CD4-positive, alpha-beta T cell treated with Interleukin-15 for 4 hours (primary cell): ENCODE measurements at places on chromosomes 5 and 9.
A peak's percentile ranks its signal among the peaks of the same experiment; 100 is the strongest.

DNA sequence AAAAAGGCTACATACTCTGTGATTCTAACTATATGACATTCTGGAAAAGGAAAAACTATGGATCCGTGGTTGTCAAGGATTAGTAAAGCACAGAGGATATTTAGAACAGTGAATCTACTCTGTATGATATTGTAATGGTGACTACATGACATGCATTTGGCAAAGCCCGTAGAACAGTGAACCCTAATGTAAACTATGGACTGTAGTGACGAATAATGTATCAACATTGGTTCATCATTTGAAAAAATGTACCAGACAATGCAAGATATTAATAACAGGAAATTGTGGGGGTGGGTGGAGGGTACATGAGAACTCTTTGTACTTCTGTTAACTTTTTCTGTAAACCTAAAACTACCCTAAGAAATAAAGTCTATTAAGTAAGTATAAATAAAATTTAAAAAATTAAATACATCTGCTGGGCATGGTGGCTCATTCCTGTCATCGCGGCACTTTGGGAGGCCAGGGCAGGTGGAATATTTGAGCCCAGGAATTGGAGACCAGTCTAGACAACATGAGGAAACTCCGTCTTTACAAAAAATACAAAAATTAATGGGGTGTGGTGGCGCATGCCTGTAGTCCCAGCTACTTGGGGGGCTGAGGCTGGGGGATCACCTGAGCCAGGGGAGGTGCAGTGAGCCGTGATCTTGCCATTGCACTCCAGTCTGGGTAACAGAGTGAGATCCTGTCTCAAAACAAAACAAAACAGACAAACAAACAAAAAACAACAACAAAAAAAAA, 101.7 kb upstream of the TBC1D2 start:
- DNase-seq, result no peak

DNA sequence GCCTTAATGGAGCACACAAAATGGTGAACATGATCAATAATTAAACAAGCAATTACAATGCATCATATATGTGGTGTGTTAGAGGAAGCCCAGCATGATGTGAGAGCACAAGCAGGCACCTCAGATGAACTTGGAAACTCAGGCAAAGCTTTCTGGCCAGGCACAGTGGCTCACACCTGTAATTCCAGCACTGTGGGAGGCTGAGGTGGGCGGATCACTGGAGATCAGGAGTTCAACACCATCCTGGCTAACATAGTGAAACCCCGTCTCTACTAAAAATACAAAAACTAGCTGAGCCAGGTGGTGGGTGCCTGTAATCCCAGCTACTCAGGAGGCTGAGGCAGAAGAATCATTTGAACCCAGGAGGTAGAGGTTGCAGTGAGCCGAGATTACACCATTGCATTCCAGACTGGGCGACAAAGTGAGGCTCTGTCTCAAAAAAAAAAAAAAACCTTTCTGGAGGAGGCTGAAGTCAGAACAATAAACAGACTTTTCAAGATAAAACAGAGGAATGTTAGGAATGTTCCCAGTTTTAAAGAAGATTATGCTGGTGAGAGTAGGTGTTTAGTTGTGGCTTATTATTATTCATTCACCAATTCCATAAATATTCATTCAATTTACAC, 159.4 kb downstream of the CEMIP2 start:
- no peak for DNase-seq

GRCh38 chr5:9370256-9370655, 175.6 kb downstream of the SEMA5A start:
- no peak for DNase-seq

DNA sequence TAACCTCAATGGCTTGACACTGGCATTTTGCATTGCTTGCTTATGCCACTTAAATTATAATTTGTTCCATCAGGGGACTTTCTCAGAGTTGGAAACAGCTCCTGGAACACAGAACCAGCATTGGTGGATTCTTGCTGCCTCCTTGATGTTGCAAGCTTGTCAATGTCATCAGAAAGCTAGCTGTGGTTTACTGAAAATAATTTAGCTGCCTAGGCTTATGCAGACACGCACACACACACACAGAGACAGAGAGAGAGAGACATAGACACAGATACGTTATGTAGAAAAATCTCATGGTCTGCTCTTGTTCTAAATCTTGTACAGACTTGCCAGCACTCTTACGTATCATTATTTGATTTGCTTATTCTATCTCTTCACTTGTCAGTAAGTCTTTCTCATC, 78.0 kb downstream of the HMHB1 start:
- no peak for DNase-seq

DNA sequence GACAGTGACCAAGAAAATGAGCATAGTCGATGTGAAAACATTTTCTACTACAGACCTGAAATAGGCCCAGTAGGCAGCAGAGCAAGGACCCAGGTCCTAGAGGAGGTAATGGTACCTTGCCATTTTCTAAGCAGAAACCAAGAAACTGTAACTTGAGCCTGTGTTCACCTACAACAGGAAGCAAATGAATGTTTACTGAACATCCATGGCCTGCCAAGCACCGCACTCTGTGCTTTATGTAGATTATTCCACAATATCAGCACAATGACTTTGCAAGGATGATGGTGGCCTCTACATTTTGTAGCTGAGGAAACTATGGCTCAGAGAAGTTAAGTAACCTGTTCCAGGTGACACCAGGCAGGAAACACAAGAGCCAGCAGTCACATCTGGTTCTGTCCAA, 215.3 kb downstream of the SPOCK1 start:
- DNase-seq, result no peak

- DNase-seq, result no peak
These were observed 80.7 kb downstream of the AP3B1 start for GRCh38 chr5:78213799-78214198.

- no peak for DNase-seq
These were observed 27.8 kb downstream of the DPYSL3 start for GRCh38 chr5:147481874-147482705.

DNA sequence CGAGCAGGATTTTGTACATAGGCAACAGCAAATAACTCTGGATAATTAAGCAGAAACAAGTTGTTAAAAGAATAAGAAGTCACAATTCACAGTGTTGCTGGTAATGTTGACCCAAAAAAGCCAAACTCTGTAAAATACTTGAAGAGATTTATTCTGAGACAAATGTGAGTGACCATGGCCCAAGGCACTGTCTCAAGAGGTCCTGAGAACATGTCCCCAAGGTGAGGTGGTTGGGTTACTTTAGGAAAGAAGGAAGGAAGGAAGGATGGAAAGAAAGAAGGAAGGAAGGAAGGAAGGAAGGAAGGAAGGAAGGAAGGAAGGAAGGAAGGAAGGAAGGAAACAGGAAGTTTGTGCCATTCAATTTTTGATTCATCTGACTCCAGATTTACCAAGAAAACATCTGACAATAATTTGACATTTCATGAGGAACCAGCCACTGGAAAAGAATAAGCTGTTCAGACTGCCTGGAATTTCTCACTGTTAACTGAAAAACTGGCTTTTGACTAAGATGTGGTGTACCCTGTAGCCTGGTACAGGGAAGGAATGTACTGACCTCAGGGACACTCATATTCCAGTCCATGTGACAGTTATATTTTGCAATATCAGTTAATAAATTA, 295.9 kb upstream of the TNC start:
- DNase-seq, result no peak

DNA sequence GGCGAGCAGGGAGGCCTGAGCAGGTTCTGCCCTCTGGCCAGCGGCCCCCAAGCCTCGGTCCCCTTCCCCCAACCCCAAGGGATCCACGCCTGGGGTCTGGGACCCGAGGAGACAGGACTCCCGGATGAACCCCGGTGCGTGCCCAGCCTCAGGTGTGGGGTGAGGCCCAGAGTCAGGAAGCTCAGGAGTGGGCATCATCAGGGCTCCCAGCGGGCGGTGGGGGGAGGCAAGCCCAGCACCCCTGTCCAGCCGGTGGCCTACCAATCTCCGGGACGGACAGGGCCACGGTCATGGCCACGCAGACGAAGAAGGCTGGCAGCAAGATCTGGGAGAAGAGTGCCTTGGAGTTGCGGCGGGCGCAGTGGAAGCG, 14.5 kb downstream of the ABCA2 start:
- DNase-seq, result no peak

DNA sequence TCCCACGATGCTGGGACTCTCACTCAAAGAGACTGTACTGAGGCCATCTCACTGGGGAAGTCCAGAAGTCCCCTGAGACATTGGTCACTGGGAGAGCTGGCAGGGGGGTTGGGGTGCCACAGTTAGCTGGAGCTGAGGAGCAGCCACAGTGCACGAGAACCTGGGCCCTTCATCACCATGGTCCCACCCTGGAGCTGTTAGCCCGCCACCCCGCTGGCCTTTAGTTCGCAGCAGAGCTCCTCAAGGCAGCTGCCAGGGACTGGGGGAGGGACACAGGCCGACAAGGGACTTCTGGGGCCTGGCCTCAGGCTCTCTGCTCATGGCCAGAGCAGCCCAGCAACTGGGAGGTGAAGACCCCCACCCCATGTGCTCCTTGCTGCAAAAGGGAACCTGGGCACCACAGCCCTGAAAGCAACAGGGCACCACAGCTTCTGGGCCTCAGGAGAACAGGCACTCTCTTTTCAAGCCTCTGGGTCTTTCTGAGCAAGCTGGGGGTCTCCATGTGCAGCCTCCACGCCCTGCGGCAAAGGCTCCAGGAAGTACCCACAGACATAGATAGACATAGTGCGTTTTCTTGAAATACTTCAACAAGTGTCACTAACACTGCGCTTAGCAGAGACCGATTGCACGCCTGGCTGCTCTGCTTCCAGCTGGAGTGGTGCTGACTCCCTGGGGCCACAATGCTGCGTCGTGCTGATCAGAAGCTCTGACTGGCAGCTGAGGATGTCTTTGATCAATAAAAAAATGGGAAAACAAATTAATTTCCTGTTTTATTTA, 46.0 kb downstream of the VAV2 start:
- no peak for DNase-seq

- DNase-seq, result peak; percentile 74
These were observed 25.7 kb downstream of the UTP15 start for GRCh38 chr5:73591102-73591695.

DNA sequence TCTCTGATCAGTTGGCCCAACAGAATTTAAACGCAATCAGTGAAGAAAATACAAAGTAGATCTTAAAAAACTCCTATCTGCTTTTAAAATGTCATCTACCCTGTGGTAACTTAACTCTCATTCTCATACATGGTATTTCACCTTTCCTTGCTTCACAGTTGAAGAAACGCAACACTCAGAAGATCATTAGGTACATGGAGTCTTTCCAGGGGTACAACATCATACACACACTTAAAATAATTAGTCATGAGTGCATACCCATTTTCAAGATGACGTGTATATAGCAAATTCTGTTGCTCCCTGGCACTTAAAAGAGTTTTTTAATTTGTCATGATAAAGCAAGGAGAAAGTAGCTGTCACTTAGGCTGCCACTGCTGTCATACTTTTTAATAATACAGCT, 259.9 kb downstream of the BNC2 start:
- DNase-seq, result no peak

DNA sequence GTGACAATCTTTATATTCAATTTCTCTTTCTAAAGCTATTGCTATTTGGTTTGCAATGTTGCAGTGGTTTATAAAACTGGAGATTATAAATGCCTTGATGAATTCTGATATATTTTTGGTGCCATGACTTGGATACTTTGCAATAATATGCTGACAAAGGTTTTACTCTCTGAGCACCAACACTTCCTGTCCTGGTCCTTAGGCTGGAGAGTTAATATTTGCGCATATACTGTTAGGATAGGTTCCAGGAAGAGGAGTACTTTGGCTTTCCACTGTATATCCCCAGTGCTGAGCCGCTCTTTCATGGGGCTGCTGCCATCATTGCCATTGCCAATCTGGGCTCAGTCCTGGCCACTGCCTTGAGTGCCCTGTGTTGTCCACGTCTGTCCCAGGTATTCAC, 139.6 kb downstream of the ZCCHC7 start:
- no peak for DNase-seq

DNA sequence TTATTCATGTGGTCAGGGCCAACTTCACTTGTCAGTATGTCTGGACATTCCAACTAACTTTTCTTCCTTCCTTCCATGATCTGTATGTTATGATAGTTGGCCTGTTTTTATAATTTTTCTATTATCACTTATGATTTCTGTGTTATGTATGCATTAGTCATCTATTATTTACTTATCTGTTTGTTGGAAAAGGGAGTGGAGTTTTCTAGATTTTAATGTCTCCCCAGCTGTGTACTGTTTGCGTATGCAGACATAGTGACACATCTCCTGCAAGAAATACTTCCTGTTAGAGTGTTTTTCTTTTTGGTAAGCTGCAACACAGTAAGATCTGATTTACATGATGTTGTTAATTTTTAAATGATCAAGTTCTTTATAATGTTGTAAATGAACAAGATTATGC, 8.7 kb upstream of the INSYN2B start:
- no peak for DNase-seq

DNA sequence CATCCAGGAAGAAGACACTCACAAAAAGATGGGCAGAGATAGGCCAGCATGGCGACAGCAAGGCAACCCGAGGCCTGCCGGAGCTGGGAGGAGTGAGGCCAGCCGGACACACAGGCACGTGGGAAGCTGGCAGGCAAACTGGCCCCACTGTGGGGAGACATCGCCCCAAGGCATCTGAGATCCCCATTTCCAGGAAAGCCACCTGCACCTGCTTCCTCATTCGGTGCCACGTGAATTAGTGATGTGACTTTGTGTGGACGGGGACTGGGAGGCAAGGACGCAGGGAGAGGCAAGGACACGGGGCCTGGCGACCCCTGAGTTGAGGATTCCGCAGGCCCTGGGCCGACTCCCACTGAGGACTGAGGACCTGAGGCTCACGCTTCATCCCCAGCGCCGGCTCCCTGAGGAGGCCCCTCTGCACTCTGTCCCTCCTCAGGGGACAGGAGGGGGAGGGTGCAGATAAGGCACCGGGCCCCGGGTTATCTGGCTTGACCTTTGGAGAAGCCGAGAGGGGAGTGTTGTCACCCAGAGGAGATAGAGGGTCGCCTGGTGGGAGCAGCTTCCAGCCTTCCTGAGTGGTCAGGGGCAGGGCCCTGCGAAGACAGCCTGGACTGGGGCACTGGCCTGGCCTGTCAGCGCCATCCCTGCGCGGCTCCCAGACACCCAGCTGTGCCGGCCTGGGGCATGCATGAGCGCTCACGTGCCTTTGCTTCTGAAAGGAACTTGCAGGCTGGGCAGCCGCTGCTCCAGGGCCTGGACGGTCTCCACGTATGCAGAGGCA, 39.7 kb downstream of the NDUFS6 start:
- no peak for DNase-seq

DNA sequence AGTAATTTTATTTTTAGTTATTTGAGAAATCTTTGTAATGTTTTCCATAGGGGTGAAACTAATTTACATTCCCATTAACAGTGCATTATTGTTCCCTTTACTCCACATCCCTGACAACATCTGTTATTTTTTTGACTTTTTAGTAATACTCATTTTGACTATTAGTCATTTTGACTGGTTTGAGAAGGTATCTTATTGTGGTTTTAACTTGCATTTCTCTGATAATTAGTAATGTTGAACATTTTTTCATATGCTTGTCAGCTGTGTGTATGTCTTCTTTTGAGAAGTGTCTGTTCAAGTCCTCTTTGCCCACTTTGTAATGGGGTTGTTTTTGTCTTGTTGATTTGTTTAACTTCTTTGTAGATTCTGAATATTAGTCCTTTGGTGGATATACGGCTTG, 27.5 kb downstream of the CCDC152 start:
- DNase-seq, result no peak

GRCh38 chr5:17190799-17191391, 26.5 kb upstream of the BASP1 start:
- no peak for DNase-seq

- no peak for DNase-seq
These were observed 61.0 kb upstream of the ADAMTS2 start for GRCh38 chr5:179406031-179406961.
